ENCODE measurements at places on chromosomes 3 and 15.

GRCh38 chr15:23532024-23532423 is 33.5 kb upstream of the MKRN3 start:
- DNase-seq, result no peak

- no peak for DNase-seq
These were observed 40.7 kb downstream of the MYO1E start for GRCh38 chr15:59332009-59332408.

DNA sequence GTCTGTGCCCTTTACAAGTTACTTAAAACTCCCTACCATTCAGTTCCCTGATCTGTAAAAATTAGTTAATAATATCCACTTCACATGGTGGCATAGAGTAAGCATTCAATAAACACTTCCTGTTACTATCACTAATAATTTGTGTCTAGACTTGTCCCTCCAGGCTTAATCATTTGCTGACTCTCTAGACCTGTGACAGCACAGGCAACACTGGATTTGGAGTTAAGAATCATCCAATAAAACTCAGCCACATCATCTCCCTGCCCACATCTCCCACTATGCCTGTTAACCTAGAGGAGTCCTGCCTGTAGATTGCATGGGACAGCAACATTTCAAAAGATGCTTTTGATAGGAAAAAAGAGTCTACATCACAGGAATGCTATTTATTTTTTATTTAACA is 564.6 kb downstream of the MFSD1 start:
- DNase-seq, result no peak

GRCh38 chr3:41277790-41278465 is 78.6 kb downstream of the CTNNB1 start:
- no peak for DNase-seq

- no peak for DNase-seq
These were observed 84.3 kb downstream of the KLHL25 start for GRCh38 chr15:85710340-85710842.

GRCh38 chr3:177842743-177843734 is 645.8 kb upstream of the TBL1XR1 start:
- no peak for DNase-seq

GRCh38 chr3:113205481-113205880 is 5.9 kb upstream of the BOC start:
- DNase-seq, result no peak

DNA sequence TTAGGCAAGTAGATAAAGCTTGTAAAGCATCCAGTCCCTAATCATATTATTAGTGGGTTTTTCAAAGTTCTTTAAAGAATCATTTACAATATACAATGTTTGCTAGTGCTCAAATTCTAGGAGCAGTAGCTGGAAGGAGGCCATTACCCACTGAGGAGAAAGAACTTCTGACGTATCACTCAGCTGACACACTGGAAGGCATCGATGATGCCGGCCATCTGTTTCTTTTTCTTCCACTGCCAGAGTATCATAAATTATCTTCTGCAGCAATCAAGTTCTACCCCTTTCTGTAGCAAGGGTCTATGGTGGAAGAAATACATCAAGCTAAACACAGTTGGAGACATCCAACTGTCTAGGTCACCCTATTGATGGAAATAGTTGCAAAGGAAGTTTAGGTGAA is 243.2 kb upstream of the LRRN1 start:
- DNase-seq, result no peak

DNA sequence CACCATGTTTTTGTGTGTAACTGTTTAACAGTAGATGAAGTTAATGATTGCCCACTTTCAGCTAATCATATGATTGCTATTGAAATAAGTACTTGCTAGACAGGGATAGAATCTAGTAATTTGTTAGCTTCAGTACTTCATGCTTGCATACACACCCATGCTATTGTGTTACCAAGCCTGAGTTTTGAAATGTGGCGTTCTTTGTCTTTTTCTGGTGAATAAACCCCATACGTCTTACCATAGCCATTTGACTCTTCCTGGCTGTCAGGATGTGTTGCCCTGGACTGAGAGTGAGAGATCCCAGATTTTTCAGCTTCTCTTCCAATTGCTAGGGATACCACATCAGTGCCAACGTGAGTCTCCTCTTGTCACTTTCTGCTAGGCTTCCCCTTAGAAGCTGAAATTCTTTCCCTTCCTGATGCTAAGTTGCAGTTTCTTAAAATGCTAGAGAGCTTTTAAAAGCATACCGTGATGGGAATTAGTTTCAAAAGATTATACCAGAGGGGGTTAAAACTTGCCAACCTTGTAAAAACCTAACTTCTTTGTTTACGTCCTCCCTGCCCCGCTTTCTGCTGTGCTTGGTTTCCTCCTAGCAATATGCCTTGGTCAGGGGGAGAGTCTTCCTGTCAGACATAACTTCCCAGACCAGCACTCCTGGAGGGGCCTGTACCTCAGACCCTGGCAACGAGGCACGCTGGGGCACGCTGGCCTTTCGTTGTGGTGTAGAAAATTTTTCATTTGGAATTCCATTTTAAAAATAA is 62.9 kb upstream of the ULK4 start:
- peak; percentile 58 for DNase-seq

DNA sequence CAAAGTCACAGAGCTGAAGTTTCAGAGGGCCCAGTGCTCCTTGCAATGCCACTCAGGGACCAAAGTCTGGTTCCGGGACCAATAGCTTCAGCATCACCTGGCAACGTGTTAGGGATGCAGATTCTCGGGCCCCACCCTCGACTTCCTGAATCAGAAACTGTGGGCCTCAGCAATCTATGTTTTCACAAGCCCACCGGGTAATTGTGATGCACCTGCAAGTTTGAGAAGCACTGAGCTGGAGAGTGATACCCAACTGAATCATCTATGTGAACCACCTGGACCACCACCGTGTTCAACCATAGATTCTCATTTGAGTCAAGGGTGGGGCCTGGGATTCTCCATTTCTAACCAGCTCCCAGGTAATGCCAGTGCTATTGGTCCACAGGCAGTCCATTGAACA is 55.7 kb downstream of the CORO2B start:
- DNase-seq, result no peak

DNA sequence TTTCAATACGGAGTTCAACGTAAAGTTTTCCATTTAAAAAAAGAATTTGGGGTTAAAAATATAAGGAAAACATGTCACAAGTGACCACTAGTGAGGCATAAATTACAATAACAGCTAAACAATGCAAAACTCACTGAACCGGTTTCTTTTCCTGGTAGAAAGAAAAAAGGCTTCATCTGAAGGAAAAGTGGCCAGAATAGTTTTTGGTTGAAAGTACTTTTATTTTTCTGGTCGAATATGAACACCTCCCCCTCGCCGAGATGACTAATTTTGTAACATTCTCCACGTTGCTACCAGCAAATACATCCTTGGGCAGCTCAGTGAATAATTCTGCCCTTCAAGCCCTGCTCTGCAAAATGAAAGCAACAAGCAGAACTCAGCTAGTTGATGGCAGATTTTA is 3.9 kb upstream of the SRGAP3 start:
- no peak for DNase-seq

GRCh38 chr3:52280050-52280461 is 1.6 kb upstream of the WDR82 start:
- no peak for DNase-seq

GRCh38 chr15:82181371-82181770 is 81.2 kb downstream of the EFL1 start:
- DNase-seq, result no peak

DNA sequence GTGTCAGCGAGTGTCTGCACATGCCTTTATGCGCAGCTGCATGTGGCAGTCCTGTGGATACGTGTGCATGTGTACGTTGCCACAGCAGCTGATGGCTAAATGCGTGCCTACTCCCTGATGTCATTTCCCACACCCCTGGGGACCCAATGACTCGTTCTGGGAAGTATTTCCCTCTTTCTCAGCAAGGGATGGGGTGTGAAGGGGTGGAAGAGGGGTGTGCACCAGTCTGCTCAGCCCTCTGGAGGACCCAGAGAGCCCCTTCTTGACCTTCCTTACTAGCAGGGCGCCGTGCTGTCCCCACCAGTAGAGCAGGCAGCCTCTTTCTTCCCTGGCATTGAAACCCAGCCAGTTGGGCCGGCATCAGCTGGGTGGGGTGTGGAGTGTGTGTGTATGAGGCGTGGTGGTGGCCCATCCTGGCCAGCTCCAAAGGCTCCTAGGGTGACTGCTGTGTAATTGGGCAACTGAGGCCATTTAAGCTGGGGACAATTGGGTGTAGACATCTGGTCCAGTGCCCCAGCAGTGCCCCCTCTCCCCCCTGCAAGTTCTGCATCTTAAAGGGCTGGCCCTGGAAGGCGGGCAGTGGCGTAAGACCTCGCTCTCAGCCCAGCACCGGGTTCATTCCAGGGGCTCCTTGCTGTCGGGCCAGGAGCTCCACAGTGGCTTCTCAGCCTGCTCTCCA is 19.2 kb downstream of the SNX33 start:
- DNase-seq, result peak; percentile 82

DNA sequence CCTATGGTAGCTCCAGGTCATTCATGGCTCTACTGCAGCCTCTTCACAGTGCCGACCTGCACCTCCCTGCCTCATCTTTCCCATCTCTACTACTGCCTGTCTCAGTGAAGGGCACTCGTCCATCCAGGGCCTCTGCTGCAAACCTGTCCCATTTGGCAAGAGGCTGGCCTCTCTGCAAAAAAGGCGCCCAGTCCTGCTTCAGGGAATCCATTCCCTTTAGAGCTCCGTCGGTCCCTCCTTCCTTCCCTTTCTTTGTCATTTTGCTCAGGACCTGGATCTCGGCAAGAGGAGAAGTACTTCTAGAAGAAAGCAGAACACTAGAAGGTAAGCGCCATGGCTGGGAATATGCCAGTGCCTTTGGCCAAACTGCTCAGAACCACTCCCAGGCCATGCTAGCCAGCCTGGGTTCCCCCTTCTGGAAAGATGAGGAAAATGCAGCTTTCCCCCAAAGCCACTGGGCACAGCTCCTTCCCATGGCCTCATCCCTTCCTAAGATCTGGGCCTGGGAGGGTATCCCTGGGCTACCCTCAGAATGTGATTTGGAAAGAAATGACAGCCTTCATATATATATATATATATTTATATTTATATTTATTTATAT is 6.4 kb upstream of the ISL2 start:
- no peak for DNase-seq

DNA sequence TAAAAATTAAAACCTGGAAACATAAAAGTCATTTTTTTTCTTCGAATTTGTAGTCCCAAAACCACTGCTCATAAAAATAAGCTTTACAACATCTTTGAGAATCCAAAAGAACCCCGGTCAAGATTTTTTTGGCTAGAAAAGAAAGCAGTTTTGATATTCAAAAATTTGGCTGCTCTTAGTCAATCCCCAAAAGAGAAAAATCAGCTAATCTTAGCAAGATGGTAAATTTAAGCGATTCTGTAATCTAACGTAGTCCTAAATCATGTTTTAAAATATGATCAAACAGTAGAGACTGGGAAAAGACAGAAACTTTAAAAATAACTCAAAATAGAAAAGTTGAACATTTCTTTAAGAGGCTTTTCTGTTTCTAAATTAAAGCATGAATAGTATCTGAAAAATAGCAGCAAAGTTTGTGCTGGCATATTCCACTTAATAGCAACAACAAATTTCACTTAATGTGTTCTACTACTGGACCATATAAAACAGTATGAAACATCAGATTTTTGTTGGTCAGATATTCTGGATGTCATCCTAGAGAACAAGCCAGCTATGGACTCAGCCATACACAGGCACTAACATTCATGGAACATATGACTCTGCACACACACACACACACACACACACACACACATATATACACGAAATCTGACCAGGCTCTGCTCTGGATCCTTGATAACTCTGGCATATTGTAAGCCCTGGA is 19.1 kb upstream of the NR2F2 start:
- peak; percentile 38 for DNase-seq

GRCh38 chr3:30730967-30731366 is 124.6 kb downstream of the TGFBR2 start:
- no peak for DNase-seq

GRCh38 chr15:57557267-57557666 is 34.4 kb upstream of the MYZAP start:
- no peak for DNase-seq

GRCh38 chr15:34986326-34986725 is 1.8 kb downstream of the ZNF770 start:
- DNase-seq, result no peak

- DNase-seq, result no peak
These were observed 497.0 kb upstream of the TBL1XR1 start for GRCh38 chr3:177694316-177694715.

DNA sequence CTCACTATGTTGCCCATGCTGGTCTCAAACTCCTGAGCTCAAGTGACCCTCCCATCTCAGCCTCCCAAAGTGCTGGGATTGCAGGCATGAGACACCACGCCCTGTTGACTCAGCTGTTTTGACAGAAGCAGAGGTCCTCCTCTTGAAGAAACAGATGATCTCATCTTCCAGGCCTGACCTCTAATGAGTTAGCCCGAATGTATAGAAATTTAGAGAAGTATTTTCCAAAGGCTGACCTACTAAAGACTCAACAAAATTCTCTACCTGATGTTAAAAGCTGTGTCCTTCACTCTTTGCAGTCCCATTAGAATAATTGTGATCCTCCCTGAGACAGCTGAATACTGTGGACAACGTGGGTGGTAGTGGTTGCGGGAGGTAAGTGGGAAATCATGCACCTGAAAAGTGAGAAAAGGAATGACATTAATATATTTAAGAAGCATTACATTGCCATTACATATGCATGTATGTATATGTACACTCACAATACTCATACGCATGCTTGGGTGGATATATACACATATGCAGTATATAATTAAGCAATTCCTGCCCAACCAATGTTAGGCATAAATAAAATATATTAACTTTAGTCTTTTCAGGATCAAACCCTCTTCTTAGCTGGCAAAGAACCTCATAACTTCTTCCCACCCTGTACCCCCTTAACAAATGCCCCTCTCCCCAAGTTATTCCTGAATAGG is 204.6 kb upstream of the NR2F2 start:
- DNase-seq, result no peak

DNA sequence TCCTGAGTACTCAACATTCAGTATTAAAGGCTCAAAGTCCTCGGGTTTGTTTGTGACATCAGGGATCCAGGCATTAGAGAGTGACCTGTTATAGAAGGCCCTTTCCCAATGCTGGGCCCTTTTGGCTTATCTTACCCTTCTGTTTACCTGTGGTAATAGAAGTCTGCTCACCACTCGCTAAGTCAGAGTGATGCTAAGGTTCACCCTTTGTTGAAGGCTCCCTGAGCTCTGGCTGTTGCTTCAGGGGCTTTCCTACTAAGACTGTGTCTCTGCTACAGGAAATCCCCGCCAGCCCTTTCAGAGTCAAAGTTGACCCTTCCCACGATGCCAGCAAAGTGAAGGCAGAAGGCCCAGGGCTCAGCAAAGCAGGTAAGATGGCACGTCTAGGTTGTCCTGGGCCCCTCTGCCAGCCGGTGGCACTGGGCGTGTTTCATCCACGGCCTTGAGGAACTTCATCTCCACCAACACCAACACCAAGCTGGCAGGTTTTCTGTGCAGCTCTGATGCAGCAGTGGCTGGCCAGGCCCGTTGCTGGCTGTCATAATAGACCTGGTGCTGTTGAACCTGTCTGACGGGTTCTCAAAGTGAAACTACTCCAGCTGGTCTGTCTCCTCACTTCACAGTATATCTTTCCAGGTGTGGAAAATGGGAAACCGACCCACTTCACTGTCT is 99.1 kb downstream of the DNASE1L3 start:
- no peak for DNase-seq

- no peak for DNase-seq
These were observed 29.5 kb downstream of the RTP3 start for GRCh38 chr3:46527239-46527638.

GRCh38 chr3:172189987-172190603 is 150.7 kb downstream of the FNDC3B start:
- no peak for DNase-seq

GRCh38 chr15:45101749-45102148 is 12.2 kb downstream of the DUOX2 start:
- DNase-seq, result peak; percentile 4

Data from right hindlimb (tissue), 1 donor.